GM06990 (cell line): ENCODE measurements at places on chromosomes 1 and 21.

DNA sequence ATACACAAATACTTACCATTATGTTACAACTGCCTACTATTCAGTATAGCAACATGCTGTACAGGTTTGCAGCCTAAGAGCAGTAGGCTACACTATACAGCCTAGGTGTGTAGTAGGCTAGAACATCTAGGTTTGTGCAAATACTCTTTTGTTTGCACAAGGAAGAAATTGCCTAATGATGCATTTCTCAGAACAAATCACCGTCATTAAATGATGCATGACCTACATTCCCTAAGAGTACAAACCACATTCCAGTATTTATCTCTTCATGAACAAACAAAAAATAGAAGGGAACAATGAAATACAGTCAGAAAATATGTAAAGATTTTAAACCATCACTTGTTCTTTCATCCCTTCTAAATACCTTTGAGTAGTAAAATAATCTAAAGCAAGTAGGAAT is 109.7 kb upstream of the HP1BP3 start:
- no peak for DNase-seq

DNA sequence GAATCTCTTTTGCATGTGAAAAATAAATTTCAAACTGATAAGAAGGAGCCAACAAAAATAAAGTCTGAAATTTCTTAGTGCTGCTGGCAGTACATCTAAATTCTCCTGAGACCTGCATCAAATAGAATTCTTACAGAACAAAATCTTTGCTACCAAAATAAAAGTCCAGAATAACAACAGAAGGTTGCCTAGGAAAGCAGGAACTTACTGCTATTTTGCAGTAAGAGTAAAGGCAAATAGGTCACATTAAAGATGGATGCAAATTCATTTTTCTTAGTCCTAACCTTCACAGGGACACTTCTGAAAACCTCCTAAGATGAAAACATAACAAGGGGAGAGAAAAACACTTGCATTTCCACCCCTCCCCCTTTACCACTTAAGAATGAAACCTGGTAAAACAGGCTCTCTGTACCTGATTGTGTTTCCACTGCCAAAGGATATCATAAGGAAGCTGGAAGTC is 59.0 kb downstream of the RUSC1 start:
- DNase-seq = no peak

GRCh38 chr1:213772128-213773063 is 215.4 kb upstream of the PROX1 start:
- DNase-seq = no peak

DNA sequence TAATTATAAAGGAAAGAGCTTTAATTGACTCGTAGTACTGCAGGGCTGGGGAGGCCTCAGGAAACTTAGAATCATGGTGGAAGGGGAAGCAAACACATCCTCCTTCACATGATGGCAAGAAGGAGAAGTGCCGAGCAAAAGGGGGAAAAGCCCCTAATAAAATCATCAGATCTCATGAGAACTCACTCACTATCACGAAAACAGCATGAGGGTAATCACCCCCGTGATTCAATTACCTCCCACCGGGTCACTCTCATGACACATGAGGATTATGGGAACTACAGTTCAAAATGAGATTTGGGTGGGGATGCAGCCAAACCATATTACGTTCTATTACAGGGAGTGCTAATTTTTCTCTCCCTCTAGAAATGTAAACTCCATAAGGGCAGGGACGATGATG is 14.2 kb upstream of the MRPS14 start:
- DNase-seq = no peak

- no peak for DNase-seq
Observed at GRCh38 chr21:26832546-26832945, 12.7 kb downstream of the ADAMTS1 start.

DNA sequence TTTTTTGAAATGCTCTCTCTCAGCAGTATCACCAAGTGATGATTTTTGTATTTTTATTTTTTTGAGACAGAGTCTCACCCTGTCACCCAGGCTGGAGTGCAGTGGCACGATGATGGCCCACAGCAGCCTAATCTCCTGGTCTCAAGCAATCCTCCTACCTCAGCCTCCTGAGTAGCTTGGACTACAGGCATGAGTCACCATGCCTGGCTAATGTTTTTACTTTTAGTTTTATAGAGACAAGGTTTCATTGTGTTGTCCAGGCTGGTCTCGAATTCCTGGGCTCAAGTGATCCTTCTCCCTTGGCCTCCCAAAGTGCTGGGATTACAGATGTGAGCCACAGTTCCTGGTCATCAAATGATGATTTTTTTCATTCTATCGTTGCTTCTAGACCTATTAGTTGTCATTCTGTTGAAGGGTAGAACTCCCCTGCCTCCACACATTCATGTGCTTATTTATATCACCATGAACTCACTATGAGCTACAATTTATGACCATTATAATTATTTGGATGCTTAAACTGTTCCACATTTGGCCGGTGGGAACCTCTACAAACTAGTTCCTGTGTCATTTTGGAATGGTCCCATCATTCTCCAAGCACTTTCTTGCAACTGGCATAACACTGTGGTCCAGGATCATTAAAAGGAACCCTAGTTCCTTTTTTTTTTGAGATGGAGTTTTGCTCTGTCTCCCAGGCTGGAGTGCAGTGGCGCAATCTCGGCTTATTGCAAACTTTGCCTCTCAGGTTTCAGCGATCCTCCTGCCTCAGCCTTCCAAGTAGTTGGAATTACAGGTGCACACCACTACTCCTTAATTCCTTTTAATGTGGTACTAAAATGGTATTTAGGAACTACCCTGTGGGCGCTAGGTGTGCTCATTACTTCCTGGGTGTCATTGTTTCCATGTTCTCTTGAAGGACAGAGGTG is 20.2 kb upstream of the TOR3A start:
- no peak for DNase-seq

- DNase-seq = no peak
Observed at GRCh38 chr1:23444104-23444533, 19.6 kb upstream of the TCEA3 start.

DNA sequence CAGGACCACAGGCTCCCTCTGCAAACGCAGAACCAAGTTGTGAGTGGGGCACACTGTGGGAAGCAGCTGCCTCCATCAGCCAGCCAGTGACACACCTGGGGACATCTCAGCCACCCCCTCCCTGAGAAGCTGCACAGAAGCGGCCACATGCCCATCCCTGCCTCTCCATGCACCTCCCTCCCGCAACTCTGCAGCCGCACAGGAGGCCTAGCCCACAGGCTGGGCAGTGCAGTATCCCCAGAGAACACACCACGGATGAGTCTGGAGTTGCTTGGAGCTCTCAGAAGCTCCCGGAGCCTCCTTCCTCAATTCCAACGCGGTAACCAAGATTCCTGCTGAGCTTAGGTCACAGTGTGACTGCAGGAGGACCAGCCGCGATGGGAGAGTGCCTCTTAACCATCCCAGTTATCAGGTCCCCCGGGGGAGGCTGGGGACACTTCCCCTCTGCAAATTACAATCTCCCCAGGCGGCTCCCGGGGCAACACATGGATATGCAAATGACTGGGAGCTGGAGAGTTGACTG is 1.2 kb upstream of the WNT3A start:
- DNase-seq = no peak

DNA sequence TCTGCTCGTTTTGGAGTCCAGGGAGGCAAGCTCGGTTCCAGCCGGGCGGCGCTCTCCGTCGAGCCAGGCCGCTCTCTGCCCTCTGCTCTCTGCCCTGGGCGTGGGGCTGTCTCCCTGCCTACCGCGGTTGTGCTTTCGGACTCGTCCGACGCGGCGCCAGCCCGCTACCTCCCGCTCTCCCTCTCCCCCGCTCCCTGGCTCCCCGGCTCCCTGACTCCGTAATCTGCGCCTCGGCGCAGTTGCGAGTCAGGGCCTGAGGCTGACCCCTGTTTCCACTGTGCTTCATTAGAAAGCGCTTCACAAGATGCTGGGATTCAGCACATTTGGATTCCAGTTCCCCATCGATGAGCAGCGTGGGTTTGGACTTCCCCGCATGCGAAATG is 2.2 kb downstream of the SOX13 start:
- DNase-seq = no peak

DNA sequence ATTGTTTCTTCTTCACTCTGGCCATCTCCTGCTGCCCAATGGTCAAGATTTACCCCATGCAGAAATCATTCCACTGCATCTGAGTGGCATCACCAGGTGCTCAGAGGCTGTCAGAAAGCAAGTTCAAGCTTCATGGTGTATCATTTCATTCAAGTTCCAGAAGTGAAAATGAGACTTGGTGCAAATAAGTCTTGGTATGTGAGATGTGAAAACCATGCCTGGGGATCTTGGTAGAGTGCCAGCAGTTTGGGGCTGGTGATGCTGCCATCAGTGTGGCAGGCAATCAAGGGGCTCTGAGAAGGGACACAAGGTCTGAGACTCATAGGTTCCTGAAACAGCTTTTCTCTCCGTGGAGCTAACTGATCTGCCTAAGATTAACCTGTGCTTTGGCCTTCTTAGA is 52.0 kb downstream of the CD2 start:
- DNase-seq = peak; percentile 44

GRCh38 chr1:74266001-74266400 is 30.8 kb downstream of the TNNI3K start:
- DNase-seq = no peak

GRCh38 chr1:76337542-76338219 is 263.1 kb downstream of the ST6GALNAC3 start:
- DNase-seq = no peak

DNA sequence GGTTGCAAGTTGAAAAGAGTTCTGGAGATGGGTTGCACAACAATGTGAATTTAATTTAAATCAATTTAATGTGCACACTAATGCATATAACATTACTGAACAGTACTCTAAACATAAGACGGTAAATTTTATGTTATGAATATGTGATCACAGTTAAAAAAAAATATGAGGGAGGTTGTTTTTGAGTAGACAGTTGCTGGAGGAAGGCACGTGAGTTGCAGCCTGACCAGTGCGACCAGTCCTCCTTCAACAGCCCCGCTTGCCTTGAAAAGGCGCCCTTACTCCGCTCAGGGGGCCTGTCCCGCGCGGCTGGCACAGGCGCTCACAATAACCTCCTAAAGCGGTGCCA is 322 bp upstream of the OLIG1 start:
- no peak for DNase-seq

DNA sequence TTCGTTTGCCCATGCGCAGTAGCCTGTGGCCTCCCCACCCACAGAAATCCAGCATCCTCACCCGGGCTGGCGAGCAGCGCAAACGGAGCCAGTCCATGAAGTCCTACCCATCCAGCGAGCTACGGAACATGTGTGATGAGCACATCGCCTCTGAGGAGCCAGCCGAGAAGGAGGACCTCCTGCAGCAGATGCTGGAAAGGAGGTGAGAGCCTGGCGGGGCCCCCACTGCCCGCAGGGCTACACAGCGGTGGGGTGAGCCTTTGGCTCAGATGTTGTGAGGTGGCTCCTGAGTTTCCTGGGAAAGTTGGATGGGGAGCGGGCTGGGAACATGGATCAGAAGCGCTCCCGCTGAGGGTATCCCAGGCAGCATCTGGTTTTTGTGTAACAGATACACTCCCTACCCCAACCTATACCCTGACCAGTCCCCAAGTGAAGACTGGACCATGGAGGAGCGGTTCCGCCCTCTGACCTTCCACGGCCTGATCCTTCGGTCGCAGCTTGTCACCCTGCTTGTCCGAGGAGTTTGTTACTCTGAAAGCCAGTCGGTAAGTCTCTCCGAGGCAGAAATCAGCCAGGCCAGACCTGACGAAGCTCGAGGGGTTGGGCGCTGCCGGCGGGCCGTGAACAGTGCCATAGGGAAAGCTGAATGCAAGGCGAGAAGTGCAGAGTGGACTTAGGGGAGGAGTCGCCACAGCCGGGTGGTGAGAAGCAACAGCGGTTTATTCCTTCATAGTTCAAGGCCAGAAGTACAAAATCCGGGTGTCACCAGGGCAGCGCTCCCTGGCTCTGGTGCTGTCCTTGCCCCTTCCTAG is 10.4 kb downstream of the NPPA start:
- DNase-seq = no peak

DNA sequence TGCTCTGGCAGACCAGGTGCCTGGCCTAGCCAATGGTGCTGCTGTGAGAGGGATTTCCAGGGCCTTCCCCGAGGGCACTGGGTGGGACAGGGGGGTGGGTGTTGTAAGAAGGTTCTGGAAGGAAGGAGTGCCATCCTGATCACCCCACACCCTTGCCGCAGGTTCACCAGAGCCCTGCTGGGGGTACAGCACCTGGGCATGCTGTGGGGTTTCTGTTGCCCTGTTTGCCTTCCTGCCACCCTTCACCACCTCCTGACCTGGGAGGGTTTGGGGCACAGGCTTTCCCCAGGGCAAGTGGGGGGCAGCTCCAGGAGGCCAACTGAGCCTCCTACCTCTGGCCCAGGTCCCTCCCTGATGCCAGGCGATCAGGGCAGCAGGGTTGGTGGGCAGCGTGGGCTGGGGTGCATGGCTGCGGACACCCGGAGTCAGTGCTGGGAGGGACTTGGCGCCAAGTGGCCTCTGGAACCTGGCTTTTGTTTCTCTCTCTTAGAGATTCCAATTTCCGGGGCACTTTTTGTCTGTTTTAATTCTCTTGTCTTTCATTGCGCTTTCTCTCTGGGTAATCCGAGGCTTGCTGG is 318.8 kb downstream of the PTPRU start:
- DNase-seq = no peak

- no peak for DNase-seq
Observed at GRCh38 chr1:81430955-81431623, 369.6 kb upstream of the ADGRL2 start.

- peak; percentile 54 for DNase-seq
Observed at GRCh38 chr1:9417695-9418094, 121.6 kb upstream of the SLC25A33 start.

GRCh38 chr1:202047977-202048376 is 37.6 kb downstream of the ELF3 start:
- DNase-seq = no peak

DNA sequence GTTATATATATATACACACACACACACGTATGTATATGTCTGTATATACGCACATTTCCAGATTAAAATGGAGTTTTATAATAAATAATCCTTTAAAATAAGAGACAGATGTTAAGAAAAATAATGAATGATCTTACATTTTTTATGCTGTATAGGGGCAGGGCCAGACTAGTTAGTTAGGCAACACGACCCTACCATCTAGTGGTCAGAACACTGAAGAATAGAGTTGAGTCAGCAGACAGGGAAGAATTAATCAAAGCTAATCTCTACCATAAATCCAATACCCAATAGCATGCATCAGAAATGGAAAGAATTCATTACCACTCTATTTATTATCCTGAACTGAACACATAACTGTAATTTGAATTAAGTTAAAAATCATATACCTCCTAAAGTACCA is 156.7 kb downstream of the BRINP3 start:
- DNase-seq = no peak
